ENCODE measurements at places on chromosomes 1 and 21.

- DNase-seq = no peak
These were observed 535.0 kb downstream of the AJAP1 start for GRCh38 chr1:5189384-5189783.

DNA sequence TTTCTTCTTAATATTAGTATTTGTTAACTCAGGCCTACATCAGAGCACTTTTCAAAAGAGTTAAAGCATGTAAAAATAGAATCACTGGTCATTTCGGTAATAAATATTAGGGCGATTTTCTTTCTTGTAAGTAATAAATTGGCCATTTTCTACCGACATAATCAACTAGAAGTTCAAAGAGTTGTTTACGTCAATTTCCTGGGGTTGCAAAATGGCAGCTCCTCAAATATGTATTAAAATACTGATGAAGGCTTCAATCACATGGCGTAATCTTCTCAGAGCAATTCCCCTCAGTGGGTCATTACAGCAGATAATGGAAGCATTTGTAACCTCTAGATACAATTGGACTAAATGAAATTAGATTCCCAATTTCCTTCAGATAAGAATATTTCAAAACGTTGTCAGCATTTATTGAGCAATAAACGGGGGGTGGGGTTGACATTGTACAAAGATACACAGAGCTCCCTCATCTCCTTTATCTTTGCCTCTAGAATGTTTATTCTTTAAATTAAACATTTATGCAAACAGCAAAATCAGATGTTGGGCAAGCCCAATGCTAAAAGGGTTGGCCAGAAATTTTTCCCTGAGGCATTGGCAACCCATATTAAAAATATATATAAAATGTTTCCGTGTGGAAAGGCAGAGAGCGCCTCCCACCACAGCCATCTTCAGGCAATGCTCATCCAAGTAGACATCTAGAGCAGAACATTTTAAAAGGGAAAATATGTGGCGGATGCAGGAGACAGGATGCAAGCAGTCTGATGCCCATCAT is 240.6 kb downstream of the NCAM2 start:
- DNase-seq = no peak

DNA sequence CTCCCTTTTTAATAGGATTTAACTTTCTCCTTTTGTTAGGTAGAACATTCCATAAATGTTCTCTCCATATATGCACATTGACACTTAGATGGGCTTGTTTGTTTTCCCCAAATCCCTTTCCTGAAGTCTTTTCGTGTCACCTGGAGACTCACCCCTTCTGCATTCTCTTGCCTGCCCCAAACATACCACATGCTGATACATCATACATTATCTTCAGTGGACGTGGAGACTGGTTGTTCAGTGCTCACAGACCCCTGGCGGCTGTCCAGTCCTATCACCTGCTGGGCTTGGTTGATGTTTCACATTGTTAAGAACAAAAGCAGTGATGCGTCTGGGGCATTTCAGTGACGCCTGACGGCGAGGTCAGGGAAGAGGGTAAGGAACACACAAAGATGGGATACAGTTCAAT is 22.2 kb downstream of the FMOD start:
- no peak for DNase-seq

DNA sequence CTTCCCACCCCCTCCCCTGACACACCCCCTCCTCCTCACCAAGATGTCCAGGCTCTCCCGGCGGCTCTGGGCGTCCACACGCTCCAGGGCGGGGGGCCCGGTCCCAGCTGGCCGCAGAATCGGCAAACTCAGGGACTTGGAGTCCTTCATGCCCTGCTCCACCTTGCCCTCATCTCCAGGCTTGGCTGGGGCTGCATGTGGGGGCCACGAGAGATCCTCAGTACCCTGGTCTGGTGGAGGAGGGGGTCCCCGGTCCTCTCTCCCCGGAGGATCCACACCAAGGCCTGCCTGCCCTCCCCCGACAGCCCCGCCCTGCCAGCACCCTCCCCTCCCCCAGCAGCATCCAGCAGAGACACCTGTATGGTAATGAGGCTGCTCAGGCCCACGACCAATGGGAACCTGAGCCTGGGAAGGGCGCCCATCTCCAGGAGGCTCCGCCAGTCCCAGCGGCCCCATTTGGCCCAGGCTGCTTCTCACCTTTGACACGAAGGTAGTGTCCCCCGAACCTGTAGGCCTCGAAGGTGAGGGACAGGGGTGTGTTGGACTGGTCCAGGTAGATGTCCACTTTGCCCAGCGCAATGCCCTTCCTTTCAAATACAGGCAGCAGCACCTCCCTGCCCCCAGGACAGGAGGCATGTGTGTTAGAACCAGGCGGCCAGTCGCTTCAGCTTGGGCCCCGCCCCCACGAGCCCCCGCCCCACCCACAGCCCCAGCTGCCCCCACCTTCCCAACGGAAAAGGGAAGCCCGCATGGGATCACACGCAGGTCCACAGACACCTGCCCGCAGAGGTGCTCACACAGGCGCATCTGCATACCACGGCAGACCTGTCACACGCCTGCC is 8.2 kb upstream of the TNFRSF25 start:
- no peak for DNase-seq

GRCh38 chr1:48829446-48829845 is 52.8 kb upstream of the BEND5 start:
- DNase-seq = no peak

DNA sequence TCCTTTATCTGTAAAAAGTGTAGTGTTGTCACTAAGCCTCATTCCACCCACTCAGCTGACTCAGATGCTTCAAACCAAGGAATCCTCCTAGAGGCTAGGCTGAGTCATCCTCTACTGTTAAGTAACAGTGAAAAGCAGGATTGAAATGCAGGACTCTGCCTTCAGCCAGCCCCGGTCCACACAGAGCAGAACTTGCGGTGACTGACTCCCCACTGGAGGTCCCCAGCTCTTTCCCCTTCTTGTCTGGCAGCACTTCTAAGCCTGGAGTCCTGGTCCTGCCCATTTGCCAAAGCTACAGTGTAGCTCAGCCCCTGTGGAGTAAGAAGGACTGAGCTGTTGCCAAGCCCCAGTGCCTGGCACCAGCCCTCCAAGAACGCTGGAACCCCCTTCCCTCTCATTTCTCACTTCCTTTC is 1.7 kb downstream of the RAB7B start:
- DNase-seq = peak; percentile 54

Data from activated T-cell treated with anti-CD3 and anti-CD28 coated beads, Interleukin-2, amount 50 U/mL, for 24 hours (primary cell).